Left lung (tissue), 14 donors: ENCODE measurements at places on chromosomes 6 and 20.
A peak's percentile ranks its signal among the peaks of the same experiment; 100 is the strongest.

DNA sequence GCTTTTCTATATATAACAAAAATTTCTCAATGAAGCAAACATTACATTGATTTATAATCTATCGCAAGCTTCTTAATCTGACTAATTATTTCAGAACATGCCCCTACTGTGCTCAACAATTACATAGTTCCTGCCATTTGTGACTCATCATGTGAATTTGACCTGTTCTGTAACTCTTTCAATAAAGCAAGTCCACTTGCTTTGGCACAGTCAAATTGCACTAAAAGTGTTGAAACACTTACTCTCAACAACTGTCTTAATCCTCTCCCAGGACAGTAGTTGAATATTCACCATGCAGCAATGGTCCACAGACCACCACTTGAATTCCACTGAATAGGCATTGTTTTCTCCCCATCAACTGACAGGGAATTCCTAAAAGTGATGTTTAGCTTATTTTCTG, 67.7 kb upstream of the SPTLC3 start:
- no peak for DNase-seq

DNA sequence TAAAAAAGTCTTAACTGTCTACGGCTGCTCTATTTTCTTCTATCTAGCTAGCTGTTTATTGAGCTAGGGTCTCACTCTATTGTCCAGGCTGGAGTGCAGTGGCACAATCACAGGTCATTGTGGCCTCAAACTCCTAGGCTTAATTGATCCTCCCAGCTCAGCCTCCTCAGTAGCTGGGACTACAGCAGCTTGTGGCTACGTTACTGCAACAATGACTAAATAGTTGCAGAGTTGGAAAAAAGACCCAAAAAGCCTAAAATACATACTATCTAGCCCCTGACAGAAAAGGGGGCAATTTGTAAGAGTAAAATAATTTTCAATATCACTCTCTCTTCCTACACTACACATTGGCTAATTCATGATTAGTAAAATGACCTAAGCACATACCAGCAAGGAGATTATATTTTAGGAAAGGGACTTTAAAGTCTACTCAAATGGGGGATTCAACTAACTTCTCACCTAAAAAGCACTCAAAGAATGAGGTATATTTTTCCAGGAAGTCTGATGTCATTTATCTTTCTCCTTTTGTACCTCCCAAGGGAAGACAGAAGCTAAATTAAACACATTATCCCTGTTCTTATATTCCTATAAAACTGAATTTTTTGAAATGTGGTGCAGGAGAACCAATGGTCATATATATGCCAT, 82.8 kb downstream of the ZMYND8 start:
- no peak for DNase-seq

DNA sequence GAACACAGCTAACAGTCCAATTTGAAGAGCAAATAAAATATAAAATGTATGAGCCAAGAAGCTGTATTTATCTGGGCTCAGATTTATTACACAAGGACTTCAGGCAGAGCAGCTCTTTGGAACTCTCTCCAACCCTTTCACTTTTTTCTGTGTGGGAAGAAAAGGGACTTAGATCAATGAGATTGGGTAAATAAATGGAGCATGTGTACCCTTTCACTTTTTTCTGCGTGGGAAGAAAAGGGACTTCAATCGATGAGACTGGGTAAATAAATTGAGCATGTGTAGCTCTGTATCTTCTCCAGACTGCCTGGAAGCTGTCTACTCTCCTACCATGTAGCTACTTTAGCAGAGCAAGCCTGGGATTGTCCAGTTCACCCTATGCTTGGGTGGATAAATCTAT, 10.7 kb downstream of the SLC17A3 start:
- no peak for DNase-seq

- DNase-seq = no peak
These were observed 197.7 kb downstream of the BCAS1 start for GRCh38 chr20:53872561-53873229.

DNA sequence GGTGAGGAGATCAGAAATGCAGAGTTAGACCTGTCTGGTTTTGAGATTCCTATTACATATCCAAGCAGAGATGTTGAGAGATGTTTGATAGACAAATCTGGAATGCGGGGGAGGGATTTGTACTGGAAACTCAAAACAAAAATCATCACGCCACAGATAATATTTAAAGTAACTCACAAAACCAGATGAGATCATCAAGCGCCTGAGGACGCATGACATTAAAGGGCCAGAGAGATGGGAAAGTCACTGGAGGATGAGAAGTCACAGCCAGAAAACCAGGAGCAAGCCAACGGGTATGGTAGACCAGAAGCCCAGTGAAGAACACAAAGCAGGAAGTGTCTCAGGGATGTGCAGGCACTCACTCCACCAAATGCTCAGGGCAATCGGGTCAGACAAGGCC, 87.7 kb downstream of the DLL1 start:
- no peak for DNase-seq

DNA sequence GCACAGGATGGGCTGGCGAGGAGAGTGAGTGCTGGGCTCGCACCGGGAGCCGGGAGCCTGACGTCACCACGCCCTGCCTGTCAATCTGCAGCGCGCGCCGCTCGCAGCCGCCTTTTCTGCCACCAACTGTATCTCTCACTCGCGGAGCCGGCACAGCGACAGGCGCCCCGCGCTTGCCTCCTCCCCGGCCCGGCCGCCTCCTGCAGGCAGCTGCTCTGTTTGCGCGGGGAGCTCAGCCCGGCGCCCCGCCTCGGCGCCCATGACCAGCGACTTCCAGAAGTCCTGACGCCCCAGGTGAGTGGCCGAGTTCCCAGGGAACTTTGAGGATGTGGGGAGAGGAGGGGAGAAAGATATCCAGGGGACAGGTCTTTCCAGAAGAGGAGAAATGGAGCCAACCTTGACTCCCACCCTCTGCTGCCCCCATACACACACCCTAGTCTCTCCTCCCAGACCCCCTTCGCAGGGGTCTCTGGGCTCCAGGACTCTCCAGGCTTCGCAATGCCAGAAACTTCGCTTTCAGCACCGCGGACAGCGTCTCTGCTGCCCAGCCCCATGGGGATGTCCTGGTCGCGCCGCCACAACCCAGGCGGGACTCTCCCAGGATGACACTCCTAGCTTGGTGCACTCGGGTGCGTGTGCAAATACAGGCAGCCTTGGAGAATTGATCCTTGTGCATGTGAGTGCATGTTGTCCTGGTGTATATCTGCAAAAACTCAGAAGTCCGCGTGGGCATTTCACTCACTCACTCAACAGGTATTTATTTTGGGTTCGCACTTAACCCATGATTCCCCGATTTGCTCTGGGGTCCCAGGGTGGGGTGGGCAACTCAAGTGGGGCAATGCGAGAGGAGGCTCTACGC, at the start of gene GPR6:
GPR6 (plus strand) TSS at position 138 of the 859 bp plus-strand sequence. CDS start 802 bp downstream, outside the sequence.
- DNase-seq = peak; percentile 85

DNA sequence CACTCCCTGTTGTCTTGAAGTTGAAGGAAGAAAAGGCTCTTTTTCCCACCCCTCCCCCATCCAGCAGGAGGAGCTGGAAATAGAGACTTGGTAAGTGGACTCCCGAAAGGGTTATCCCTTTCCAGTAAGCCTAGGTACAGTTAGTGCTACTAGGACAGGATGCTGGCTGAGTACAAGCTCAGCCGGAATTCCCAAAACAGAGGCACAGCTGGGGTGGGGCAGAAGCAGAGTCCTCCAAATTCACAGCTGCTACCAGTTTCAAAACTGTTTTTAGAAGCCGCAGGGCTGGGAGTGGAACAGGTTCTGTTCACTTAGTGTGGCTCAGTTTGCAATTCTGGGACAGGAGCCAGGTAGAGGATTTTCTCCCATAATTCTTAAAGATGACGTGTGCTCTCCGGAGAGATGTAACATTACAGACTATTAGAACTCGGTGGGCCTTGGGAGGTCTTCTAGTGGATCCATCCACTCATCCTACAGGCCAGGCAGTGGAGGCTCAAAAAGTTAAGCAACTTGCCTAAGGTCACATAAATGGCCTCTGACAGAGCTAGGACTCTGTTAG, 19.0 kb upstream of the UTRN start:
- DNase-seq = peak; percentile 59
